ENCODE measurements at places on chromosomes 1 and 21.
A peak's percentile ranks its signal among the peaks of the same experiment; 100 is the strongest.

GRCh38 chr1:181493166-181493565, 9.8 kb downstream of the CACNA1E start:
- no peak for DNase-seq

DNA sequence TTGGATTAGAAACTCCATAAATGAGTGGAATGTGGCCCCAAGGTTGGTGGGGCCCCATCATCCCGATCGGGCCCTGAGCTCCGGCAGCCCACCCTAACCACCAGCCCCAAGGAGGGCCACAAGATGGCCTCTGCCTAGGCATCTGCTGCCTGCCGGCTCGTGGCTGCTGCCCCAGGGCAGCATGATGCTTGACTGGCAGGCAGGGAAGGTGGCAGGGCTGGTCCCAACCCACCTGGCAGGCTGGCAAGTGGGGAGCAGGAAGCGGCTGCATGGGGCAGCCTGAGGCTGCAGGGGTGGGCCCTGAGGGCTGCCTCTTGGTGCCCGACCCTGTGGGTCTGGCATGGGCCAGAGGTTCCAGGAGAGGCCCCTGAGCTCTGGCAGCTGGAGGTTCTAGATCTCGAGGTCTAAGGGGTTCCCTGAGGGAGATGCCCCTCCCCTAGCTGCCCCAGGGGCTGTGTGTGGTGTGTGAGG, 760 bp upstream of the GJC2 start:
- DNase-seq: no peak

- peak; percentile 23 for DNase-seq
Measured at GRCh38 chr1:165634154-165634921, 3.3 kb downstream of the MGST3 start.

GRCh38 chr1:26721669-26722355, 26.0 kb downstream of the ARID1A start:
- no peak for DNase-seq

GRCh38 chr1:203906932-203907331, 45.5 kb downstream of the SNRPE start:
- DNase-seq: no peak

GRCh38 chr21:17455451-17455850, 57.4 kb upstream of the CXADR start:
- DNase-seq: no peak

GRCh38 chr1:111205714-111206050, 5.2 kb upstream of the DENND2D start:
- no peak for DNase-seq

DNA sequence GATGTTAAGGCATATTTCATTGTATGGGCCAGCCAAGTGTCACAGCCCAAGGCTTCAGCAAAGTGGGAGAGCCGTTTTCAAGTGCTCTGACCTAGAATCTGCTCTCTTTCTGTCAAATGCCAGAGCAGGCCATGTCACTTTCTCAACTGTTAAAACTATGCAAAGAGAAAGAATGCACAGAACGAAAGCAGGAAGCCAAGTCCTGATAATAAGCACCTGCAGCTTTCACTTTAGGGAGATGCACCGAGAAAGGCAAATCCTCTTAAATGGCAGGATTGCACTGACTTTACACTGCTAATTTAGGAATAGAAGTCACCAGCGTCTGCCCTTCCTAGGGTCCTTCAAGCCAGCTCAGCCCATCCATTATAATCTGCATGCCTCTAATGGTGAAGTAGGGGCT, 49.2 kb upstream of the NTPCR start:
- peak; percentile 3 for DNase-seq

DNA sequence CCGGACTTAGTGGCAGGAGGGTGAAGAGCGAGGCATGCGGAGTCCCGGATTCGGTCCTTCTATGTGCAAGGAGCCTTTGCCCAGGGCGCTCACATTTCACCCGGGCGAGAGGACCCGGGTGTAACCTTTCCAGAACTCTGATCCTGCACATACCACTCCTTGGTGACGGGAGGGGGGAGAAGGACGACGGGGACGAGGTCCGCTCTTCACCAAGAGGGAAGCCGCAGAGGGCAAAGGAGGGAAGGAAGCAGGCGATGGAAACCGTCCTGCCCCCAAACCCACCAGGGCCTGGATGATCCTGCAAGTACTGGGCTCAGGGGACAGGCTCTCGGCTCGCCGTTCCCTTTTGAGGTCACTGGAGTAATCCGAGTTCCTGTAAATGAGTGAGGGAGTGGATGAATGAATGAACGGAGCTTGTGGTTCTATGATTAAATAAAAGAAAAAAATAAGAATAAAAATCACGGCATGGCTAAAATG, 993 bp downstream of the SYPL2 start:
- no peak for DNase-seq

GRCh38 chr1:89574621-89575020, 50.0 kb downstream of the LRRC8B start:
- DNase-seq: no peak

DNA sequence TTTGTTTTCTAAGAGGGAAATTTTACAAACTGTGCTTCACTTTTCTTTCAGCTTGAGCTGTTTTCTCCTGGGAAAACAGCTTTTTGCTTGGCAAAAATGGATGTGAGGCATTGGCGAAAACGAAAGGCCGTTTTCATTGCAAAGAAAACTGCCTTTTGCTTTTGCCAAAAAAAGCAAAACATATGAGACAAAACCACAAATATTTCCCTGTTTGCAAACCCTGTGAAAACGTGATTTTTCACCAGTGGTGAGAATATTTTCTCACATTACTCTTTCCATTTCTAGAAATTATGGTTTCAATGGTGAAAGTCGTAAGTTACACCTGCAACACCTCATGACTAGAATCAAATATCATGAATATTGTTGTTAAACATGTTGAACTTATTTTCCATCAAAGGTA, 74.0 kb upstream of the ZBTB18 start:
- DNase-seq: no peak

DNA sequence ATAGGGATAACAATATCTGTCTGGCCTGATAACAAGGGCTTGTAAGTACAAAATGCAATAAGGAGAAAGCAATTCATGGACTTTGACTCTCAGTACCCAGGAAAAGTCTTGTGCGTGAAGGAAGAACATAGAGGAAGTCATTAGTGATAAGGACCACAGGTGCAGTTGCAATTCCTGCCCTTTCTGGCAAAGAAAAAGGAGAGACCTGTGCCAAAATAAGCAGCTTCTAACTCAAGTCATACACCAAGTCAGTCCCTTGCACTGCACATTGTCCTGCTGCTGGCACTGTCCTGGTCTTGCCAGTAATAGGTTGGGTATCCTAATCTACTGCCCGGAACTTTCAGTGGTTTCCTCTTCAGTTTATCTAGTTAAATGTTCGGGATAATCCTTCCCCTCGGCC, 14.8 kb upstream of the SOD1 start:
- DNase-seq: no peak

GRCh38 chr1:212982430-212983152, 32.2 kb downstream of the VASH2 start:
- no peak for DNase-seq

DNA sequence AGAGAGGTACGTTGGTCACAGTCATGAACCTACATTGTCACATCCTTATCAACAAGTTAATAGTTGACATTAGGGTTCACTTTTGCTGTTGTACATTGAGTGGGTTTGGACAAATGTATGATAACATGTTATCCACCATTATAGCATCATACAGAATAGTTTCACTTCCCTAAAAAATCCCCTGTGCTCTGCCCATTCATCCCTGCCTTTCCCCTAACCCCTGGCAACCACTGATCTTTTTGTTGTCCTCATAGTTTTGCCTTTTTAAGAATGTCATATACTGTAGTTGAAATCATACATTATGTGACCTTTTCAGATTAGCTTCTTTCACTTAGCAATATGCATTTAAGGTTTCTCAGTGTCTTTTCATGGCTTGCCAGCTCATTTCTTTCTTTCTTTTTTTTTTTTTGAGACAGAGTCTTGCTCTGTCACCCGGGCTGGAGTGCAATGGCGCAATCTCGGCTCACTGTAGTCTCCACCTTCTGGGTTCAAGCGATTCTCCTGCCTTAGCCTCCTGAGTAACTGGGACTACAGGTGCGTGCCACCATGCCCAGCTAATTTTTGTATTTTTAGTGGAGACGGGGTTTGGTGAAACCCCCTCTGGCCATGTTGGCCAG, 50.6 kb downstream of the UCK2 start:
- DNase-seq: peak; percentile 32

DNA sequence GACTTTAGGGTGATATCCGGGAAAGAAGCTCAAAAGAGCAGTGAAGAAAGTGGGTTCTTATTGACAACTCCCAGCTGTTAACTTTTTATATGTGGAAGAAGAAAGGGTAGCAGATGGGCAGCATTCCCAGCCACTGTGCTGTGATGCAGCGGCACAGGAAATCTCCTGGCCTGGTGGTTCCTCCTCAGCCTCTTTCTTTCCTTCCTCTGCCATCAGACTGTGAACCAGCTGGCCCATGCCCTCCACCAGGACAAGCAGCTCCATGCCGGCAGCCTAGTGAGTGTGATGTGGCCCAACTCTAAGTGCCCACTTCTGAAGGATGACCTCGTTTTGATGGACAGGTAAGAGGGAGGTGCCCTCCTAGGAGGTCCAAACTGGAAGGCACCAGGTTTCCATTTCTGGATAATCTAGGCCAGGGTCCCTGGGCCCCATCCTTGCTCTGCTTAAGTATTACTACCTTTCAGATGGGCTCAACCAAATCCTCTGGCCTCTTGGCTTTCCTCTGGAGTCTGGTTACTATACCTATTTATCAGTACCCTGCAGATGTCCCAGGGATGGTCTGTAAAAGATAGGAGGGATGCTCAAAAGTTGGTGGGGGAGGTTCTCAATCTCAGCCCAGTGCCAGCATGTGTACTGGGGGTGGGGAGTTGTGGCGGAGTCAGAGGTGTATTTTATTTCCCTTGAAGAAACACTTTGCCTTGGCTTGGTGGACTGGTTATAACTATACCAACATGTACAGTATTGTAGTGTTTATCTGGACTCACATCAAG, 17.0 kb downstream of the MFN2 start:
- no peak for DNase-seq

GRCh38 chr1:216785737-216786136, 62.5 kb upstream of the ESRRG start:
- DNase-seq: no peak

DNA sequence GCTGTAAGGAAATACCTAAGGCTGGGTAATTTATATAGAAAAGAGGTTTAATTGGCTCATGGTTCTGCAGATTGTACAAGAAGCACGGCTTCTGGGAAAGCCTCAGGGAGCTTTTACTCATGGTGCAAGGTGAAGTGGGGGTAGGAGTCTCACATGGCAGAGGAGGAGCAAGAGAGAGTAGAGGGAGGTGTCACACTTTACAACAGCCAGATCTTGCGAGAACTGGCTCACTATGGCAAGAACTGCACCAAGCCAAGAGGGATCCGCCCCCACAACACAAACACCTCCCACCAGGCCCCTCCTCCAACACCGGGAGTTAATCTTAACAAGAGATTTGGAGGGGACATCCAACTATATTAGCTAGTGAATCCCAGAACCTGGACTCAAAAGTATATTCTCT, 135.4 kb upstream of the SOD1 start:
- no peak for DNase-seq

GRCh38 chr1:111202707-111203623, 2.5 kb upstream of the DENND2D start:
- no peak for DNase-seq

DNA sequence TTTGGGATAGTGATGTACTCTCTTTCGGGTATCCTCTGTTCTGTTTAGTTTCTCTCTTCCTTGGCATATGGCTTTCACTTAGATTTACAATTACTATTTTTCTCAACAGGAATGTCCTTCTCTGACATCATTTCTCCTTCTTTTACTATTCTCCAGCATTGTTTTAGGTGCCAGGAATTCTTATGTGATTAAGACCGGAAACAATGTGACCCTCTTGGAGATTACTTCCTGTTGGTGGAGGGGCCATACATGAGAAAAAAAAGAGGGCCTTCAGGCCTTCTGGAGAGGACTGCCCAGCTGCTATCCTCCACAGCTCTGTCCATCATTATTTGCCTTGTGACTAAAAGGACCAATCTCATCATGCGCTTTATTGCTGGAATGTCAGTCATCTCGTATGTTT, 50.4 kb upstream of the ADAMTS5 start:
- DNase-seq: no peak

All from OCI-LY7 (cell line).